ENCODE measurements at places on chromosomes 1 and 21.
A peak's percentile ranks its signal among the peaks of the same experiment; 100 is the strongest.

GRCh38 chr1:57208741-57209302, 215.0 kb downstream of the DAB1 start:
- DNase-seq: no peak

GRCh38 chr1:201562257-201562656, 23.3 kb downstream of the NAV1 start:
- DNase-seq: peak; percentile 87

GRCh38 chr1:174134003-174134659, 25.2 kb upstream of the RABGAP1L start:
- DNase-seq: no peak

DNA sequence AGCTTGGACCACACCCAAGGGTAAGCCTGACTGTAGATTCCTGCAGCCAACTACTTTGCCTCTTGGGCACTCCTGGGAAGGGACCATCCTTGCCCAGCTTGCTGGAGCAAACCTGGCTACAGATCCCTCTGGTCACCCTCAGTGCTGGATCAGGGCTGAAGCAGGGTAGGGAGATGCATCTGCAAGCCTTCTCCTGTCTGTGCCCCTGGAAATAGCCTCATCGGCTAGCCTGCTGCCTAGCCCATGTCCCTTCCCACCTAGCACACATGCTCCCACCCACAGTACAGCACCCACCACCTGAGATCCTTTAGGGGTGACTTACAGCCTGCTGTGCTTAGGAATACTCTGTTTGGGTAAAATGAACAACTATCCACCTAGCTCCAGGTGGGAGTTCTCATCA, 177.3 kb upstream of the HMGB4 start:
- no peak for DNase-seq

GRCh38 chr1:93768380-93768863, 86.8 kb upstream of the BCAR3 start:
- no peak for DNase-seq

GRCh38 chr1:61080413-61081143, 1.8 kb upstream of the NFIA start:
- DNase-seq: no peak

- DNase-seq: no peak
Measured at GRCh38 chr1:76510672-76511557, 356.4 kb upstream of the ST6GALNAC5 start.

- no peak for DNase-seq
Measured at GRCh38 chr1:84888753-84889152, 4.3 kb downstream of the LPAR3 start.

- no peak for DNase-seq
Measured at GRCh38 chr1:72892461-72892860, 610.1 kb upstream of the NEGR1 start.

- DNase-seq: no peak
Measured at GRCh38 chr1:100219883-100220282, 29.8 kb downstream of the DBT start.

DNA sequence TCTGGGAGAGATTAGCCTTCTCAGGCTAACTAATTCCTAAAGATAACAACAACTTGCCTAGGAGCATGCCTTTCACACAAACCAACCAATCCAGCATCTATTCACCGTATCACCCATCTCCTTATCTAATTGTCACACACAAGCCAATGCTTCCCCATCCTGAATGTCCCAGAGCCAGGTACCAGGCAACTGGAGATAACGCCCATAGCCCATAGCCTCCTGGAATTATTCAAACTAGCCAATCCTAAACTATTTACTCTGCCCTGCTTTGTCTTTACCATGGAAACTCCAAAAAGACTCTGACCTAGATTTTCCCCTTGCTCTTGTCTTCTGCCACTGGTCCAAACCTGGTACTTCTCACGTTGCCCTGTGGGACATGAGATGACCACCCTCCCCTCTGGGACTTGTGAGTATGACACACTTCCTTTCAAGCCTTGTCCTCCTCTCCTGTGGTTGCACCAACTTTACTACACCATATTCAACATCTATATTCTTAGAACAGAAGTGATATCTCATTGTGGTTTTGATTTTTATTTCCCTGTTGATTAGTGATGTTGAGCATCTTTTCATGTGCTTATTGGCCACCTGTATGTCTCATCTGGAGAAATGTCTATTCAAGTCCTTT, 8.8 kb upstream of the ATG4C start:
- no peak for DNase-seq

GRCh38 chr21:45302082-45303061, 14.7 kb upstream of the POFUT2 start:
- no peak for DNase-seq
